ENCODE measurements at places on chromosomes 2 and 18. TPM values are rescaled to one million over a fixed set of nuclear protein-coding genes. Genes with fewer than 3 reads are reported as not detected.

The MEP1B gene
- not detected for total RNA-seq

The LAMA1 gene
- total RNA-seq: 10.1 TPM

The AKAIN1 gene
- total RNA-seq: not detected

The DYSF gene
- 6.3 TPM for total RNA-seq

The KRTCAP3 gene
- total RNA-seq: 10.0 TPM

The MROH2A gene
- not detected for total RNA-seq

The ALKAL2 gene
- total RNA-seq: 0.36 TPM

The RAB10 gene
- total RNA-seq: 90.4 TPM

The ERMN gene
- not detected for total RNA-seq

The GRB14 gene
- total RNA-seq: 24.1 TPM

The SDC1 gene
- 134 TPM for total RNA-seq

The GDF7 gene
- not detected for total RNA-seq

The RGPD4 gene
- not detected for total RNA-seq

The SCG2 gene
- total RNA-seq: 0.06 TPM

The ANKRD30B gene
- 0.17 TPM for total RNA-seq

The GPR35 gene
- not detected for total RNA-seq
